GM23248 (cell line): ENCODE measurements at places on chromosomes 1 and 21.
A peak's percentile ranks its signal among the peaks of the same experiment; 100 is the strongest.

DNA sequence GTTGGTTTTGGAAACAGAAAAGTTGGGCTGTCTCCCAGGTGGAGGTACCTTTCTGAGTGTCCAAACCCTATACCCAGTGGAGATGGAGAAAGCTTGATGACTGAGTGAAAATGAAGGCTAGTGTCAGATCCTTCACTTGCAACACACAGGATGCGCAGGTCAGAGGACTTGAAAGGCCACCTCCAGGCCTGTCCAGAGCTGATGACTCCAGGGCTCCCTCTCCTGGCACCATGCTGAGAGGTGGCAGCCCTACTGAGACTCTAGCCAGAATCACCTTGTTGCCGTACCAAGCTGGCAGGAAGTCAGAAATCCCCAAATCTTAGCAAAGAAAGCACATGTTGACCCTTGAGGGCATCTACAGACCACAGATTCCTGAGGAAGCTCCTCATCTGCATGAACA lies 16.4 kb downstream of the KNCN start:
- H3K36me3 ChIP-seq: no peaks in the 10 kb centered on the region
- H3K4me1 ChIP-seq: no peaks in the 10 kb centered on the region
- peak; percentile 50 for DNase-seq
- H3K27me3 ChIP-seq: peaks cover 9% of the 10 kb centered on the region
- no peak overlapping the region for H3K27ac ChIP-seq
- H3K4me3 ChIP-seq: no peak overlapping the region

DNA sequence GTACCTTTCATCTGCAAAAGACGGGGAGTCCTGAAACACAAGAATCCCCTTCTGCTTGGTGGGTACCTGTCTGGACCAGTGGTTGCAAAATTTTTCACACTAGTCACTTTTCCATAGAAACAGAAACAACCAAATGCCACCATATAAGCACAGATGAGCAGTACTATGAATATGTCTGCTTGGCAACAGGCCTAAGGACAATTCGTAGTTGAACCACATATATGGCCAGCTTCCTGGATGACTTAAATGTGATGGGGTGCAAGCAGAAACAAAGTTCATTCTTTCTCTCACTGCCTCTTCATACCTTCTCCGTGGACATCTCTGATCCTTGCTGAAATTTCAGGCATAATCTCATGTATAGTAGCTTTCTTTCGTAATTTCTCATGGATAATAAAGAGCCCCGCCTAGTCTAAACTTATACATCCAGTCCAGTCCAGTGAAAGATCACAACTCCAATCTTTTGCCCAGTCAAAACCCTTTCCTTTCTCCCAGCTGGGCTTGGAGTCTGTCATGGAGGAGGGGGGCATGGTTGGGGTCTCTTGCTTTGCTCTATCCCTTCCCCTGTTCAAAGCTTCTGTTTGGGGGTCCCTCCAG lies 7.0 kb downstream of the FCAMR start:
- no peaks in the 10 kb centered on the region for H3K36me3 ChIP-seq
- H3K4me1 ChIP-seq: no peaks in the 10 kb centered on the region
- H3K27me3 ChIP-seq: no peaks in the 10 kb centered on the region; the same call in 1 of the 2 replicates
- H3K27ac ChIP-seq: no peak overlapping the region
- no peak overlapping the region for H3K4me3 ChIP-seq

DNA sequence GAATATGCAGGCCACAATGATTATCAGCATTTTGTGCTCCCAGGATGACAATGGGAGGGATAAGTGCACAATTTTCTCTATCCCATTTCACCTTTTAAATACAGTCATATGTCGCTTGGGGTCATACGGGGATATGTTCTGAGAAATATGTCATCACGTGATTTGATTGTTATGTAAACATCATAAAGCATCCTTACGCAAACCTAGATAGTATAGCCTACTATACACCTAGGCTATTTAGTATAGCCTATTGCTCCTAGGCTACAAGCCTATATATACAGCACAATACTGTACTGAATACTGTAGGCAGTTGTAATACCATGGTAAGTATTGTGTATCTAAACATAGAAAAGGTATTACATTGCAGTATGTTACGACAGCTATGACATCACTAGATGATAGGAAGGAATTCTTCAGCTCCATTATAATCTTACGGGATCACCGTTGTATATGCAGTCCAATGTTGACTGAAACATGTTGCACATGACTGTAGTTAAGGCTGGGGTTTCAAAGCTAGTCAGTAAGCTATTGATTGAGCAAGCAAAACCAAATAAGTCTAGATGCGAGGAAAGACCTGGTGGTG lies 18.9 kb downstream of the RUSC1 start:
- H3K4me3 ChIP-seq: no peak overlapping the region
- H3K36me3 ChIP-seq: peaks cover 56% of the 10 kb centered on the region
- no peaks in the 10 kb centered on the region for H3K27me3 ChIP-seq
- no peaks in the 10 kb centered on the region for H3K4me1 ChIP-seq
- H3K27ac ChIP-seq: no peak overlapping the region

- H3K4me3 ChIP-seq: no peak overlapping the region
- H3K36me3 ChIP-seq: no peaks in the 10 kb centered on the region
- no peaks in the 10 kb centered on the region for H3K27me3 ChIP-seq
- no peaks in the 10 kb centered on the region for H3K4me1 ChIP-seq
Measured at GRCh38 chr1:184110272-184111204, 59.0 kb downstream of the TSEN15 start.

- H3K36me3 ChIP-seq: peaks cover 5% of the 10 kb centered on the region; the same call in 1 of the 2 replicates
- peak; percentile 81 for DNase-seq
- peaks cover 25% of the 10 kb centered on the region for H3K4me1 ChIP-seq
- H3K4me3 ChIP-seq: peak overlapping the region; percentile 93
- no peaks in the 10 kb centered on the region for H3K27me3 ChIP-seq
Measured at GRCh38 chr1:151326619-151327222, 495 bp downstream of the PI4KB start.

GRCh38 chr1:101816262-101816661 lies 180.5 kb downstream of the OLFM3 start:
- no peak for DNase-seq
- H3K4me1 ChIP-seq: no peaks in the 10 kb centered on the region
- no peak overlapping the region for H3K27ac ChIP-seq
- H3K36me3 ChIP-seq: no peaks in the 10 kb centered on the region
- H3K27me3 ChIP-seq: no peaks in the 10 kb centered on the region

GRCh38 chr1:47178020-47178419 lies 11.8 kb downstream of the PDZK1IP1 start:
- H3K27ac ChIP-seq: no peak overlapping the region
- H3K36me3 ChIP-seq: no peaks in the 10 kb centered on the region
- 0 out of 2 replicates have a peak, but pooled peaks cover 5% of the 10 kb centered on the region for H3K27me3 ChIP-seq
- no peak overlapping the region for H3K4me3 ChIP-seq
